ENCODE measurements at places on chromosomes 6 and 20. TPM values are rescaled to one million over a fixed set of nuclear protein-coding genes. Genes with fewer than 3 reads are reported as not detected.

BAK1 gene
- 16.8 TPM for total RNA-seq

GABRR2 gene
- 0.19 TPM for total RNA-seq

LIN28B gene
- total RNA-seq, result not detected

ID4 gene
- 3.7 TPM for total RNA-seq

DNMT3B gene
- total RNA-seq, result 2.6 TPM

SEL1L2 gene
- total RNA-seq, result not detected

PRKN gene
- 0.09 TPM for total RNA-seq

TMEM244 gene
- total RNA-seq, result not detected

SYCP2L gene
- total RNA-seq, result not detected

LHFPL5 gene
- not detected for total RNA-seq

MUC22 gene
- total RNA-seq, result not detected

SLC22A16 gene
- total RNA-seq, result not detected

STX11 gene
- total RNA-seq, result 5.7 TPM

SAMD5 gene
- 1.2 TPM for total RNA-seq

RNF5 gene
- total RNA-seq, result 28.3 TPM

TTK gene
- total RNA-seq, result 17.1 TPM

SCGN gene
- not detected for total RNA-seq

ZBTB46 gene
- total RNA-seq, result 7.8 TPM

KCNK16 gene
- total RNA-seq, result not detected

MLIP gene
- 13.5 TPM for total RNA-seq

XKR7 gene
- not detected for total RNA-seq

LPIN3 gene
- 2.4 TPM for total RNA-seq

PAX1 gene
- not detected for total RNA-seq

ULBP1 gene
- 0.09 TPM for total RNA-seq
